ENCODE measurements at places on chromosomes 1 and 21.

DNA sequence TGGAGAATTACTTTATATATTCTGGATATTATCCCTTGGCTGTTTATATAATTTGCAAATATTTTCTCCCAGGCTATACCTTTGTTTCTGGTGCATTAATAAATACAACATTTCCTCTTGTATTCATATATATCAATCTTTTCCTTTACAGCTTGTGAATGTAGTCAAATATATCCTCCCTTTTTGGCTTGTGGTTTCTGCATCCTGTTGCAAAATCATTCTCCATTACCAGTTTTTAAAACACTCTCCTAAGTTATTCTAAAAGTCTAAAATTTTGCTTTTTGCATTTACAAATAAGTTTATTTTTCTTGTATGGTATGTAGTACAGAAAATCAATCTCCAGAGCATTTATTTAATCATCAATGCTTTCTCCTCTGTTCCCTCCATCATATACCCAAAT is 909.4 kb downstream of the ADGRL2 start:
- no peak for DNase-seq

DNA sequence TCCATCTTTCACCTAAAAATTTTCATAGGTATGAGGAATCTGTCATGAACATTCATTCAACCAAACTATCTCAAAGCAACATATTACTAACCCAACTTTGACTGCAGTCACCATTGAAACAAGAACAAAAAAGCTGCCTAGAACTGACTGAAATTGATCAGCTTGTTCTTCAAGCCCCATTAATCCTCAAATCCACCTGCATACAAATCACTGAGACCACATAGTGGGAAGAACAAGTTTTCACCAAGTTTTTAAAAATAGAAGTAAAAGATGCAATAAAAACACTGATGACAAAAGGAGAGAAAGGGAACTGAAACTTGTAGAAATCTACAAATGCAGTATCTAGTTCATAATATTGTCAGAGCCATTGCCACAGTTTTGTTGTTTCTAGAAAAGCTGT is 6.1 kb downstream of the SORT1 start:
- DNase-seq, result no peak

- DNase-seq, result no peak
Observed at GRCh38 chr1:29516063-29516820, 279.9 kb downstream of the PTPRU start.

GRCh38 chr1:212520746-212521145 is 87.8 kb upstream of the ATF3 start:
- DNase-seq, result no peak

DNA sequence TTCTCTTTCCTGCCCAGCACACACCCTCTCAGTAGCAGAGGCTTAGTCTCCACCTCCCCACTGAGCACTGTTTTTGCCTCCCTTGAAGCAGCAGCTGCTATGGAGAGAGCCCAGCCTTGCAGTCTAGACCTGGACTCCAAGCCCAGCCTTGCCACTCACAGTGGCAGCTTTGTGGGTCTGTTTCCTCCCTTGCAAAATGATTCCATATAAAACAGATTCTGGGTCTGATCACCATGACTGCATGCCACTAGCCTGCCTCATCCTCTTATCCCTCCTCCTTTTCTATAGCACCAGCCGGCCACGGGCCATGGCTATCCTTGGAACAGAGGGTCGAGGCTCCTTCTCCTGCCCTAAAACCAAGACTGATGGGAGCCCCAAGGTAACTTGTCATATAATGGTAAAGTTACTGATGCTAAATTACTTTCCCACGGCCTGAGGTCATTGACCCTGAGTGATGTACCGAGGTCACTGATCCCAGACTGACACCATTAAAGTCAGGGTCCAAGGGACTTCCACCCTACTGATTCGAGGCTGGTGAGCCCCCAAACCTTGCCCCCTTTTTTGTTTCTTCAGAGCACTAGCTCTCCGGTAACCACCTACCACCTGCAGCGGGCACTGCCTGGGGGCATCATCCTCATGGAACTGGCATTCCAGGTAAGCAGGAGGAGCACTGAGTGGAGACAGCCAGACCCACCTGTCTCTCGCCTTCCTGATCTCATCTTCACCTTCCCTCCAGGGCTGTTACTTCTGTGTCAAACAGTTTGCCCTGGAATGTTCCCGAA is 7.9 kb downstream of the HYI start:
- DNase-seq, result no peak

- no peak for DNase-seq
Observed at GRCh38 chr1:230274254-230274653, 151.9 kb downstream of the PGBD5 start.

DNA sequence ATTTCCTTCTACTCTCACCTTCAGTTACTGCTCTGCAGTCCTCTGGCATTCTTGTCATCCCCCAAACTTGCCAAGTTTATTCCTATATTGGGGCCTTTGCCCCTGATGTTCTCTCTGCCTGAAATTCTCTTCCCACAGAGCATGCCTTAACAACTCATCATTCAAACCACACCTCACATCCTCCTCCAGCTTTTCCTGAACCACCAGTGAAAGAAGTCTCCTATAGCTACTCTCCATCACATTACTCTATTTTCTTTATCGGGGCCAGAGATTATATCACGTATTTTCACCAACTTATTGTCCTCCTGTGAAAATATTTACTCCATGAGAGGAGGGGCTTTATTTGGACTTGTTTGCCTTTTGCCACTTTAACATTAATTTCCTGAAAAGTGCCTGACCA is 32.1 kb downstream of the EXTL2 start:
- no peak for DNase-seq

DNA sequence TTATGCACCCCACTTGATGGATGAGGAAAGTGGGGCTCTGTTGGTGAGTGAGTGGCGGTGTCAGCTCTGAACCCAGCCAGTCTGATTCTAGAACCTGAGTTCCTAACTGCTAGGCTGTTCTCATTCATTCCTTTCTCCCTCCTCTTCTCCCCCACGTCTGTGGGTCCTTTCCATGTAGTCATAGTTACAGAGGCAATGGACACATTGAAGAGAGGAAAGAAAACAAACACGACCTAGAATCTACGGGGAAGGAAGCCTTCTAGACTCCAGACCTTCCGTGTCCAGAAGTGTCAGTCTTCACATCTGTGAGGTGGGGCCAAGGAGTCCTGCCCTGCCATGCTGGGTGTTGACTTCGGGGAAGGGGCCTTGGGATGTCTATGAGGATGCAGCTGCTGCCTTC is 115.8 kb upstream of the WNT4 start:
- DNase-seq, result no peak

DNA sequence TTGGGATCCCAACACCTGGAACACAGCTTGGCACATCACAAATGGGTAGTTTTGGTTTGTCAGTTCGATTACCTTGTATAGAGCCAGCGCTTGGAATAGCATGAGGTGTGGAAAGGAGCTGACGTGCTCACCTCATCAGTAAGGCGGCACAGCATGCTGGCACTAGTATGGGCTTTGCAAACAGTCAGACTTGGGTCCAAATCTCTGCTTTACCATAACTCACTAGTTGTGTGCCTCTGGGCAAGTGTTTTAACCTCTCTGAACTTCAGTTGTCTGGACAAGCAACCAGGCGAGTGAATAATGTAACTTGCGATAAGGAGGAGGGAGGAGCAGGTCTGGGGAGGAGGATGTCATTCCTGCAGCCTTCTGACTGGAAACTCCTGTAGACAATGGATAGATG is 26.3 kb upstream of the NEK2 start:
- no peak for DNase-seq

DNA sequence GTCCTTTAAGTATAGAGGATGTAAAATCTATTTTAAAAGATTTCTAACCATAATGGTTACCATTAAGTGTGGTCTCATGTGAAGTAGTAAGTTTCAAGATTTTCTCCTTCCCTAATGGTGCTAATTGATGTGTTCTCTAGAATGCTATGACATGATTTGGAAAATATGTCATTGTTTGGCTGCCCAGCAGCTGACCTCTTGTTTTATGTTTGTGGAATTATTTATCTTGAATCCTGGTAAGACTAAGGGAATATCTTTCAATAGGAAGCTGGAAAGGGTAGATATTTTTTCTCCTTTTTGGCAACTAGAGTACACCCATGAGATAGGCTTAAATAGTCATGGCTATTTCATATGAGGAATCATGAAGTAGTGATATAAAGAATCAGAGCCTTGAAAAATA is 139.8 kb upstream of the CHODL start:
- no peak for DNase-seq

- DNase-seq, result no peak
Observed at GRCh38 chr1:228647523-228648444, 87.5 kb upstream of the RHOU start.

DNA sequence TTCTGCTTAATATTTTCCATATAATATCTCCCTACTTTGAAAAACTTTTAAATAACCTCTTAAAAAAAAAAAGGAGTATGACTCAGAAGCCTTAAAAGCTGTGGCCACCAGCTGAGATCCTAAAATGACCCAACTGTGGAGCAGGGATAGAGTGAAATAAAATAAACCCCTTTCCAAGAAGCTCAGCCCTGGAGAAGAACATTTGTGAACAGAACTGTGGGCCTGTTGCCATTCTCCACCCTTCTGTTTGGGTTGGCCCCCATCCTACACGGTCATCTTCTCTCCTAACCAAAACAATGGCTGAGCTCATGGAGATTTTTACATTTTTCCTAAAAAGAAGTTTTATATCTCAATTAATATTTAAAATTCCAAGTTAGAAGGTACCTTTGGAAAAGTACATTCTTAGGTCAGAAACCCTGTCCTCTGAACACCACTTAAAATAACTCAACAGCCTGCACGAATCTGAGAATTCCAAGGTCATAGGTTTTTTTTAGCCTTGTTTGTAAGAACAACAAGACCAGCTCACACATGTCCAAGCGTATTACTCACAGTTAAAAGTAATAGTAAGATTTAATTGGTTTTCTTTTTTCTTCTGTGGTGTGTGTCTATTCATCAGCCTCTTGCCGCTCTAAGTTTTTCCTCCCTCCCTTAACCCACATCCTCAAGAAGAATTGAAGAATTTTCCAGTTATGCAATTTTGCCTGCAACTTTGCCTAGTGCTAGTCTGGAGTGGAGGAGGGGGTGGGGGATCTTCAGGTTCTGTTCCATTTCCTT is 107.7 kb upstream of the ERRFI1 start:
- peak; percentile 16 for DNase-seq

DNA sequence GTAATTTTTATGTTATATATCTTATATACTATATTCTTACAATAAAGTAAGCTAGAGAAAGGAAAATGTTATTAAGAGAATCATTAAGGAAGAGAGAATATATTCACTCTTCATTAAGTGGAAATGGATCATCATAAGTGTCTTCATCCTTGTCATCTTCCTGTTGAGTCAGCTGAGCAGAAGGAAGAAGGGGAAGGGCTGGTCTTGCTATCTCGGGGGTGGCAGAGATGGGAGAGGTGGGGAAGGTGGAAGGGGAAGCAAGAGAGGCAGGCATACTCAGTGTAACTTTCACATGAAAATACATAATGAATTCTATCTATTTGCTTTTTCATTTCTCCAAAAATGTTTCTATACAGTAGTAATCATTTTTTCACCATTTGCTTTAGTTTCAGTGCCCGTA is 5.1 kb downstream of the DNASE2B start:
- no peak for DNase-seq

DNA sequence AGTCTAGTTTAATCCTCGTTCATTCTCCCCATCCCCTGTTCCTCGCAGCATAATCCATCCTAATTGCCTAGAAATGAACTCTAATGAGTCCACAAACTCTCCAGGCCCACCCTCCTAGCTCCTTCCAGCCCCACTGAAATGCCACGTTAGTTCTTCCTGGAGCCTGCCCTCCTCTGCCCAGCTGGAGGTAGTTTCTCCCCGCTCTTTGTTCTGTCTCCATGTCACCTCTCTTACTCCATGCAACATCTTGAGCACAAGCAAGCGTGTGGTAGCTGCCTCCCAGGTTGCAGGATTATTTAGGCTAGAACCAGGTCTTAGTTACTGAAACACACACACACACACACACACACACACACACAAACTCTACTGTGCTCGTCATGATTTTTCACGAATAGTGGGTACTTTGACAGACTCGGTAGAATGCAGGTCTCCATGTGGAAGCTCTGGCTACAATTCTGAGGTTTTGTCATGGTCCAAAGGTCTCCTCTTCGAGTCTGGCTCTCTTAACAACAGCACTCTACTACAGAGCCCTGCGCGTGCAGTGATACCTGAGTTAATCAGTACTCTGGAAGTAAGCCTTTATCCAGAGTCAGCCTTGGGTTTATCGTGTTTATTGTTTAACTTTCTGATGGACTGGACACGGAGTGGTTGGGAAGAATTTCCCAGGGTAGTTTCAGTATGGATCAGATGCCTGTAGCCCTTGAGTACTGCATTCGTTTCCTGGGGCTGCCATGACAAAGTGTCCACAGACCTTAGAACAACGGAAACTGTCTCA is 27.5 kb downstream of the HUNK start:
- DNase-seq, result no peak

GRCh38 chr1:19885821-19886220 is 3.6 kb downstream of the OTUD3 start:
- DNase-seq, result no peak

DNA sequence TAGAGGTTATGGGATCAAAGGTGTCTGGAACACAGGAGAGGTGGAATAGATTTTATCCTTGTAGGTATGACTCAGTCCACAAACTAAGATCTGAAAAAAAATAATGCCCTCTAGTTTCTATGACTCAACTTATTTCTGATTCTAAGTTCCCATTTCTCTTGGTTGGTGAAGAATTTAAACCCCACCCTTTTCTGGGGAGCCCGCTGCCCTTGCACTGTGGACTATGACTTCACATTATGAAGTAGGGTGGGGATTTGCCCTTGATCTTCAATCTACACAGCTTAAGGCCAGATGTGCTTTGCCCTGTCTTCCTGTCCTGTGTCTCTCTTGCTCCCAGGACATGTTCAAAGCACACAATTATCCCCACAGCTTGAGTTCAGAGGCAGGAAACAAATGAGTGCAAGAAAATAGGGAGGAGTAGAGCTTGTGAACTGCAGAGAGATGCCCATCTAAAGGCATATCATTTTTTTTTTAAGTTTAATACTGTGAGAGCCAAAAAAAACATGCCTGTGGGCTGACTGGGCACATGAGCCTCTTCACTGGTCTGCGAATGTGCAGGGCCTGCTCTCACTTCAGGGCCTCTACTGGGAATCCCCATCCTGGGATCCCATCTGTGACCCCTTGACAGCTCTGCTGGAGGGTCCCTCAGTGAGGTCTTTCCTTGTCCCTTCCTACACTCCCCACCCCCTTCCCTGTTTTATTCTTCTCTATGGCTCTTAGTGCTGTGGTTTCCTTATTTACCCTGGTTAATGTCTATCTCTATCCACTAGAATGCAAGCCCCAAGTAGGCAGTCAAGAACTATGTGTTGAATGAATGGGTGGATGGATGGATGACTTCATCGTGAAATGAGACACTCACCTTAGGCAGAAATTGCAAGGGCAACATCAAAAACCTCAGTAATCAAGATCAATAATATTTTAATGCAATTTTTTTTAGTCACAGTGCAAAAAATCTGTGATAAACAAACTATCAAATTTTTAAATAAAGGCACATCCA is 61.5 kb downstream of the CD58 start:
- peak; percentile 60 for DNase-seq

GRCh38 chr1:9143250-9143649 is 14.3 kb upstream of the GPR157 start:
- no peak for DNase-seq
